NCI-H1694 treated with DMSO at 0.1 percent for 48 hours (cell line): ENCODE measurements at places on chromosomes 3 and 15.

- no peak for DNase-seq
These were observed 27.0 kb downstream of the CCNL1 start for GRCh38 chr3:157132936-157133335.

DNA sequence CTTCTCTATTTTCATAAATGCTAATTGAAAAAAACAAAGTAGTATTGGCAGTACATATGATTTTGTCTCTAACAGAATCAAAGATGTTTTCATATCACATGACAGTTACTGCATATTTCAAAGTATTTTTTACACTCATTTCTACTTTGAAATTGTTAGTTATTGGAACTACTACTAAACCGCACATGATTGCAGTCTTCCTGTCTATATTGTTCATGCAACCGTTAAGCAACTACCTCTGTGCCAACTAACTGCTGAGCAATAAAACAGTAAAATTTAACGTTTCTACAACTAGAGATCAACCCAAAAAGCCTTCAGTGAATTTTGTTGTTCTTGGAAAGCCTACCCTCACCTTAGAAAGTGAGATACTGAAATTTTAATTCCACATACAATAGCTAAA is 64.2 kb downstream of the DMXL2 start:
- no peak for DNase-seq

DNA sequence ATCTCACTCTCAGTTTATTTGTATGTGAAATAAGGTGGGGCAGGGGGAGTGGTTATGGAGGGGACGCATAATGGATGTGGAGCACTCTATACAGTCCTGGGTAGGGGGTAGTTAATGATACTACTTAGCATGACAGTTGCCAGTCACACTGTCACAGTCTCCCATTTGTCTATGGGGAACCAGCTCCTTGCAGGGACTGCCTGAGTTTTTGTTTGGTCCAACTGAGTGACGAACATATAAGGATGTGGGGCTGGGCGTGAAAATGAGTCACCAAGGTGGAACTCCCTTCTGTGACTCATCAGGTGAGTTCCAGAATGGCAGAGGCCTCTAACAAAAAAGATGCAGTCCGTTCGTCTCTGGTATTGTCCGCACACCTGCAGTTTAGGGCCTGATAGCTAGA is 235.3 kb upstream of the ST8SIA2 start:
- DNase-seq: no peak

GRCh38 chr3:184498986-184499606 is 62.5 kb upstream of the EPHB3 start:
- no peak for DNase-seq
